GM12892 (cell line): ENCODE measurements at places on chromosomes 5 and 9.

- no peak for DNase-seq
These were observed 394.5 kb downstream of the ICE1 start for GRCh38 chr5:5816960-5817359.

GRCh38 chr9:22446950-22447617 lies 460 bp downstream of the DMRTA1 start:
- peak; percentile 11 for DNase-seq

- DNase-seq, result no peak
These were observed 1.1 kb upstream of the S1PR3 start for GRCh38 chr9:88990041-88990728.

- no peak for DNase-seq
These were observed 1.6 kb downstream of the HINT1 start for GRCh38 chr5:131163276-131164119.

DNA sequence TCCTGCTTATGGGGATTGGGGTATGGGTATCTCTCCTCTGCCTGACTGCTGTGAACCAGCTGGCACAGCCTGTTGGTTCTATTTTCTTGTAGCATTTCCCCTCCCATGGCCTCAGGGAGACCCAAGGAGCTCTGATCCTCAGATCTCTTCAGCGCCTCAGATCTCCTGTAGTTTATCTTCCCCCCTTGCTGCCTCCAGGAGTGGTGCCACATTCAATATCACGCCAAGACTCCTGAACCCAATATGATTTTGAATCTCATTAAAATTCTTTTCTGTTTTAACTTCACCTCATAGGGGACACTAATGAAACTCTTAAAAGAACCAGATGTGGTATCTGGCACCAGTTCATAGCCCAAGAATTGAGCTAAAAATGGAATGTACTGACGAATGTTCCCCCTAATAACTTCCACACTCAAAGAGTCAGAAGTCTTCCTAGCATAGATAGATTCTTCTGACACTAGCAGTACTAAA lies 59.6 kb upstream of the LIFR start:
- no peak for DNase-seq

DNA sequence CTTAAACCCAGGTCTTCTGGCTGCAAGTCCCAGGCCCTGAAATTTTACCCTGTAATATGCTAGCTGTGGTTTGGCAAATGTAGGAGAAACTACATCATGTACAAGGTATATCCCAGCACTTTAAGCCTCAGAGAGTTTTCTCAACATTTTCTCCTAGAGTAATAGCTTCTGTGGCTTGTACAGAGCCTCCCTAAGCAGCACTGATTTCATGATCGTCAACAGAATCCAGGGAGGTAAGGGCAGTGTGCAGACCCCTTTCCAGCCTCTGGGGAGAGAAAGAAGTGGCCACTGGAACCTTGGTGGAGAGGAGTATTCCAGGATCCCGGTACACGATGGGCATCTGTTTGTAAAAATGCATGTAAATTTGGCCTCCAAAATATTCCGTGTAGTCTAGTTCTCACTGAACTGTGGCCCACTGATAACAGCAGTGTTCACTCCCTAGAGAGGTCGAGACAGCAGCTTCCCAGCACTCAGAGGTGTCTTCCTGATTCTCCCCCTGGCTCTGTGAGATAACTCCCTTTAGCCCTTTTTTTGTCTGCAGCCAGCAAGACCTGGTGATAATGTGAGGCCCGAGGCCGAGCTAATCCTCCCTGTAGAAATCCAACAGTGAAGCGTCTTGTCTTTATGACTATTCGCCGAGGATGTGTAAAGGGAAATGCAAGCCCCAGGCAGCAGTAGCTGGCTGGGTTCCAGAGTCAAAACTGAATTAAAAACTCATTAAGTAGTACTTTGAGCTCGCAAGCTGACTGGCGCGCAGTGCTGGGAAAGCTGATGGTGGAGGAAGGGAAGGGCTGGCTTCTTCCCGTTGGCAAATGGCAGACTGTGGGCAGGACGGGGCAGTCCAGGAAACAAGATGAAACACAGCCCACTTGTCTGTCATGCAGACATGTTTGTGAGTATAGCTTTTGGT lies 59.0 kb downstream of the MAP1B start:
- DNase-seq, result no peak

DNA sequence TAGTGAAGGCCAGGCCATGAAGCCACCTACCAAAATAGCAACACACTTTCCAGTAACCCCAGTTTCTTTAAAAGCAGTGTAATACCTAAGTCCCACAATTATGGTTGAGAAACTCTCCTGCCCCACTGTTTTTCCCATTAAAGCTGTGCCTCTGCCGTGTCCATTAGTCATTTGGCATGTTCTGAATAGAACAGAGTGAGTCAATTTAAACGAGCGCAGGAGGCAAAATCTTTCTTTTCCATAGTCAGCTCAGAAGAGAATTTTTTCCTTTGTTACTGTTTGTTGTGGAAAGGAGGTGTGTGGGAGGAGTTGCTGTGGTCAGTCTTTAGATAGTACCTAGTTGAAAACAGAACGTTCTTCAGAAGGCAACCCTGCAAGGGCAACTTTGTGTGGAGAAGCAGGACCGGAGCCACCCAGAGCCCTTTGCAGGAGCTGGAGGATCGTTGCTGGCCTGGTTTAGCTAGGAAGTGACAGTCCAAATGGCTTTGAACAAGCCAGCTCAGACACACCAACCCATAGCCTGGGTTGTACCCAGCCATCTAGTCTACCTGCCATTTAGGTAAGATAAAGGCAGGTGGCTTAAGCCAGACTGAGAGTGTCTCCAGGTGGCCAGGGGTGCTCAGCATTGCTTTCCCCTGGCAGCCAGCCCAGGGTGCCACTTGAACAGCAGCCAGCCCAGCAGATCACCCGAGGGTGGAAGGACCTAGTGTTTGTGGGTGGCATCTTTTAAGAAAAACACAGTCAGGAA lies 30.4 kb downstream of the GADD45G start:
- DNase-seq, result no peak

DNA sequence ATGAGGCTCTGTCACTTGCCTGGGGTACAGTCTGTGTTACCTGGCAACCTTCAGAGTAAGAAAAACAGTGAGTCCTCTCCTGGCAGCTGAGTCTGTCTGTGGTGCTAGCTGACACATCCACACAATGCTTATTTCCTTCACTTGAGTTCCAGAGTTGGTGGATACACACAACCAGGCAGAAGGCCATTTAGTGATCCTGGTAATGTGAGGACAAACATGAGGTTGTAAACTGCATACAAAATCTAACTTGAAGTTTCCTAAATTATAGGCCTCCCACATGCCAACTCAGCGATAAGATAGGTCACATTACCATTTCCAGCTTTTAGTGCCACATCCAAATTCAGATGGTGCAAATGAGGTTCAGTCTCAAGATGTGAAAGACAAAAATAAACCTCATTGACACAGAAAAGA lies 125.5 kb downstream of the DCP2 start:
- DNase-seq, result no peak

- no peak for DNase-seq
These were observed 228.1 kb downstream of the FANCC start for GRCh38 chr9:95089257-95090022.

GRCh38 chr5:142959683-142960657 lies 189.8 kb downstream of the ARHGAP26 start:
- no peak for DNase-seq

GRCh38 chr5:72692651-72693442 lies 123.6 kb upstream of the TNPO1 start:
- no peak for DNase-seq

DNA sequence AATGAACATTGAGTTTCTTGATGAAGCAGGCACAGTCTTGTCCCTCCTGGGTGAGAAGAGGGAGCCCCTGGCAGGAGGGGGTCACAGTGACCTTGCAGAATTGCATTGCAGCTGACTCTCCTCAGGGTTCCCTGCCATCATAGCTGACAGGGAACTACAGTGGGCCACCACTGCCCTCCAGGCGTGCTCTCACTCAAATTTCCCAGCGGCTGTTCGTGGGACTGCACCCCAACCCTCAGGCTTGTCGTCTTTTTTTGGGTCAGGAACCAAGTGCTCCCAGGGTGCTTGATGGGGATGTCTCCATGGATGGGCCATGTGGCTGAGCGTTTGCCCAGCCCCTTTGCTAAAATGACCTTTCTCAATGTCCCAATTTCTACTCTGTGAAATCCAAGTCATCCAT lies 215.8 kb downstream of the MELK start:
- no peak for DNase-seq

DNA sequence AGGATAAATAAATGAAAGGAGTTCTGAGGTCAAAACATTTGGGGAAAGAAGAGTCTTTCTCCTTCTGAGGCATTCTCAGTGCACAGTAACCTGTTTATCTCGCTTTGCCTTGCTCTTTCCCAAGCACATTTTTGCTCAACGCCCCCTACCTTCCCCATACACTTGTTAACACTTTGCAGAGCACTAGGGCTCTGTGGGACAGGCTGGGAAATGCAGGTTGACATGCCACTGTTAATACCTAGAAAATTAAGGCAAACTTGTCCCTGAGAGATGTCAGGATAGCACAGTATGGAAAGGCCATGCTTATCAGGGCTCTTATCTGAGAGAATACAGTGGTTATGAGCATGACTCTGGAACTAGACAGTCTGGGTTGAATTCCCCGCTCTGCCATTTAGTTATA lies 152.0 kb downstream of the DOCK8 start:
- no peak for DNase-seq

DNA sequence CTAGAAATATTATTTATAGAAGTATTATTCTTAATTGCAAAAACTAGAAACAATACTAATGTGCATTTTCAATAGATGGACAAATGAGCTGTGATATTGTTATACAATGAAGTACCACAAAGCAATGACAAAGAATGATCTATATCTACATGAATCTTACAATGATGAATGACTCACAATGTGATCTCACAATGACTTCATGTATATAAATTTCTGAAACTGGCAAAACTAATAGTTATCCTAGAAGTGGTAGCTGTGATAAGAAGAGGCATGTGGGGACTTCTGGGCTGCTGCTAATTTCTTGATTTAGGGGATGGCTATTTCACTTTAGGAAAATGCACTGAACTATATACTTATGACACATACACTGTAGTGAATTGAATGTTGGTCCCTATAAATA lies 396.0 kb upstream of the ZNF608 start:
- DNase-seq, result no peak

DNA sequence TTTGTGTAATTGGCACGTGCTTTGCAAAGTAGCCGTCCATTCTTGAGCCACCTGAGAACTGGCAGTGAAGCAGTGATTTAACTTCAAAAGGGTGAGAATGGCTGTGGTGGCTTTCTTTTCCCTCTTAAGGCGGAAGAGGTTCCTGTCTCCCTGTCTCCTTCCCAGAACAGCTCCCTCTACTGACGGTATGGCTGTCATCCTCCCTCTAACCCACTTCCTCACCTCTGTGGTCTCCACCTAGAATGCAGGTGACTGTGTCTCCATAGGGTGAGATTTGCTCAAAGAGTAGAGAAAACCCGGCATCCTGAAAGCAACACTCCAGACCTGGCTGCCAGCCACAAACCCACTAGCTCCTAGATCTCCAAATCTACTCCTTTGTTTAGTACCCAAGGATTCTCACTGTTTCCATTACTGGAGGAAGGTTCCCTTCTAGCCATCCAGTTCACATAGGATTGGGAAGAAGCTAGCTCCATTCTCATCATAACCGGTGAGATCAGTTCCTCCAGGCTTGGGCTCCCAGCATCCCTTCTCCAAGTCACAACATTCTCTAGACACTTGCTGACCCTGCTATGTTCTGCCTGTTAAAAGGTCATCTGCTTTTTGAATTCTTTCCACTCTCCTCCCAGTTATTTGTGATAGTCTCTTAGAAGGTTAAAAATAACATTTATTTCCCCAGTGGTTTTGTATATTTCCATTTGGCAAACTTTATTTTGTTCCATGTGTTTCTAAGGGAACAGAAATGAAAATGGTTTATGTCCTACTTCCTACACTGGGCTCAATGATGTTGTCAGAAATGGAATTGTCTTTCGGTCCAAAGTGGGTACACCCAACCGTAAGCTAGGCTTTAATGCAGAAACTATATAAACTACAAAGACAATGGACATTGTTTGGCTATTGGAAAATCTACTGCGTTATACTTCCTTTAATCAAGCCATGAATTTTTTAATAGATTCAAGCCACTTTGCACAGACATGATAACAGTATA lies 269.4 kb downstream of the CWC27 start:
- DNase-seq, result no peak

GRCh38 chr5:124605541-124605940 lies 140.9 kb downstream of the ZNF608 start:
- DNase-seq, result no peak

DNA sequence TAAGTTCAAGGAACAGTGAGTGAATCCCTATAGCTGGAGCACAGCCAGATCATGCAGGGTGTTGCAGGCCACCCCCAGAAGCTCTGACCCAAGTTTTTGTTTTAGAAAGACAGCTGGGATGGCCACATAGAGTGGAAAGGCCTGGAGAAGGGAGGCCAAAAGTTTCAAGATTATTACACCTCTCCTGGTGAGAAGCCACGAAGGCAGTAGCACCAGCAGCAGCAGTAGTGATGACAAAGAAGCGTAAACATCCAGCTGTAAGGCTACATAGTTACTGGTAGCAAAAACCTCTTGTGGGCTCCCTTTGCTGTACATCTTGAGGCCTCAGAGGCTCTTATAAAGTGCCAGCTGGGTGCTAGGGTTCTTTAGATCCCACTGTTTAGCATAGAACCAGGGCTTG lies 11.8 kb downstream of the ADAMTSL1 start:
- no peak for DNase-seq

- DNase-seq, result no peak
These were observed at the start of gene TPM2 for GRCh38 chr9:35689542-35690293. TSS of gene TPM2 (minus strand) at chr9:35689925. CDS start at chr9:35689817, 108 bp downstream.

DNA sequence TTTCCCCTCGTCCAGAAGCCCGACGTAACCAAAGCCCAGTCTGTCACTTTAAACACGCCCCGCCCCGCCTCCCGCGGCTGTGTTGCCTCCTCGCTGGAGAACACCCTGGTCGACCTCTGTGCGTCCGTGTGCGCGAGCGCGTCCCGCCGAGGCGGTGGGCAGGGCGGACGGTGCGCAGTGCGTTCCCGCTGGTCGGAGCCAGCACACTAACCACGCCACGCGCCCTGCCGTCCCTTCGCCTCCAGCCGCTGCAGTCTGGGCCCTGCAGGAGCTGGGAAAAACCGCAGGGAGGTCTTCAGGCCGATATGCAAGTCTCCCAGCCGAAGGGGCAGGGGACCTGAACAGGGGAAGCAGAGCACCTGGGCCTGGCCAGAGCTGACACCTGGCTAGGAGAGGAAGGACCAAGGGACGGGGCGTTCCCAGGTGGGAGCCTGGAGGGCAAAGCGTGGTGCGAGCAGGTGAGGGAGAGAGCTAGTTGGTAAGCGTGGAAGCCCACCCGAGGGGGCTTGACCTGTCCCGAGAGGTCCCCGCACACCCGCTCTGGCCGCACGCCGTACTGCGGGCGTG lies 1.3 kb upstream of the PHPT1 start:
- peak; percentile 74 for DNase-seq

DNA sequence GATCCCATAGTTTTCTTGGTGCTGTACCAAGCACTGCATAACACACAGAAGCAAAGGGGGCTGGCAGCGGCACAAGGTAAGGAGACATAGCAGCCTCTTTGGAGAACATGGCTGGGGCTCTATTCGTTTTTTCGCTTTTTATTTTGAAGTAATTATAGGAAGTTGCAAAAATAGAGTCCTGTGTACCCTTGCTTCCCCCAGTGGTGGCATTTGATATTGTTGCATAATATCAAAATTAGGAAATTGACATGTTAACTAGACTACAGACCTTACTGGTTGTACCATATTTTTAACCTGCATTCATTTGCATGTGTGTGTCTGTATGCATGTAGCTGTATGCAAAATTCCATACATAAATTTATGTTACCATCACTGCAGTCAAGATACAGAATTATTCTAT lies 6.6 kb upstream of the UBQLN1 start:
- no peak for DNase-seq
